Esophagus squamous epithelium (tissue), 5 donors: ENCODE measurements at places on chromosomes 16 and 17.

GRCh38 chr17:77286641-77287431, 146.1 kb downstream of the SEC14L1 start:
- no peak for DNase-seq

GRCh38 chr16:27381974-27382855, 19.8 kb upstream of the IL21R start:
- no peak for DNase-seq

DNA sequence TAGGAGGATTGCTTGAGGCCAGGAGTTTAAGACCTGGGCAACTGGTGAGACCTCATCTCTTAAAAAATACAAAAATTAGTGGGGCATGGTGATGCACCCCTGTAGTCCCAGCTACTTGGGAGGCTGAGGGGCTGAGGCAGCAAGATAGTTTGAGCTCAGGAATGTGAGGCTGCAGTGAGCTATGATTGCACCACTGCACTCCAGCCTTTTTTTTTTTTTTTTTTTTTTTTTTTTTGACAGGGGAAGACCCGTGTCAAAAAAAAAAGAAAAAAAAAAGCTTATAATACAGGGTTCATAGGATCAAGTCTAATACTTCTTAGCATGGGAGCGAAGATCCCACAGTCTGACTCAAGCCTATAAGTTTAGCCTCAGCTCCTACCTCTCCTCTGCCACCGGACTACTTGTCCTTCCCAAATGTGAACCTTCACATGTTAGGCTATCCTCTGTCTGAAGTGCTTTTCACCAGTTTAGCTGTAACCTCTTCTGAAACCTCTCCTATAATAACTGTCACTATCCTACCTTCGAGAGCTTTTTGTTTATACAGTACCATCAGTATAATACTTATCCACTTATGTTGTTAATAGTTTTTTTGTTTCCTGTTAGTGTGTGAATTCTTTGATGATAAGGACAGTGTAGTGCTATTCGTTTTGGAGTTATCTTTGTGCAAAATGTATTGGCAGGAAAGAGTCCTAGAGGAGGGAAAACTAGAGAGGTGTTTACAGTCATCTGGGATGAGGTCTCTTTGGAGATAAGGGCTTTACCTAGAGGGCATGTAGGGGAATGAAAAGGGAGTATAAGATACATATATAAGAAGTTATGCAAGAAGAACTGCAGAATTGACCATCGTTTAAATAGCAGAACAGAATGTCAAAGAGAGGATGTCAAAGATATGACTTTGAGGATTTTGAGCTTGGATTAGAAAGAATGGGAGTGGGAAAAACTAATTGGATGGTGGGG, 15.5 kb downstream of the CPD start:
- no peak for DNase-seq

DNA sequence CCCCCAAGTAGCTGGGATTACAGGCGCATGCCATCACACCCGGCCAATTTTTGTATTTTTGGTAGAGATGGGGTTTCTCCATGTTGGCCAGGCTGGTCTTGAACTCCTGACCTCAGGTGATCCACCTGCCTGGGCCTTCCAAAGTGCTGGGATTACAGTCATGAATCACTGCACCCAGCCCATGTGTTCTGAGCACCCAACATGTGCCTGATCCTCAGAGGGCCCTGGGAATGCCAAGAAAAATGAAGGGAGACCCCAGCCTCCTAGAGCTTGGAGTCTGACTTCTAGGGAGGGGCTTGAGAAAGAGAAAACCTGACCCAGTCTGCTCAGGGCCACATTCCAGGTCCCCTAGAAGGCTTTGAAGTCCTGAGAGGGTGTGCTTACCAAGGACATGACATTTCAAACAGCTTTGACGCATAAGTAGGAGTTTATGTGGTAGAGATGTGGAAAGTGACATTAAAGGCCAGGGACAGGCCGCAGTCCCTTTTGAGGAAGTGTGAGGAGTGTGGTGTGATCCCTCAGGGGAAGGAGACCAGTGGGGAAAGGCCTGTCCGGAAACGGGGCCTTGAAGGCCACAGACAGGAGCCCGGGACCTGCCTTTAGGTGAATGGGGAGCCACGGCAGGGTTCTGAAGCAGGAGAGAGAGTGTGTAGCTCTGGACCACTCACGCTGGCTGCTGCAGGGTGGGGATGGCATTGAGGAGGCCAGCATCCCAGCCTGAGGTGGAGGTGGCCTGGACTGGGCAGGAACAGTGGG, 1.1 kb upstream of the CCL22 start:
- no peak for DNase-seq
